SHP77 (cell line): ENCODE measurements at places on chromosomes 11 and 22.
A peak's percentile ranks its signal among the peaks of the same experiment; 100 is the strongest.

GRCh38 chr11:6269994-6270393 lies 10.4 kb downstream of the CCKBR start:
- DNase-seq: no peak

- DNase-seq: no peak
These were observed 15.8 kb upstream of the OMP start for GRCh38 chr11:77086521-77087472.

DNA sequence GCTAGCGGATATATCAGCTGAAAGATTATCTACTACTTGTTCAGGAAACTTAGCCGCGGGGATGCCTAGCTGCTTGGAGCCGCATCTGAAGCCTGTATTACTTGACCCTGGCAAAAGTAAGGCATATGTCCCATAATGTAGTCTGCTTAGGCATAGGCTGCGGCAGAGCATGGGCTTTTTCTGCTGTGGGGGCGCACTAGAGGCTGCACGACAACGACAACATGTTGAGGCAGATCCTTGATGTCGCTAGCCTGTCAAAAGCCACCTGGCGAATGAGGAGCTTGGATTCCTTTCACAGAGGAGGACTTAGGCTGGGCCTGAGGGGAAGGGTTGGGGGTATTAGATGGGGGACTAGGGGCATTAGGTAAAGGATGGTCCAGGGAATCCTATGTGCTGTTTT lies 1.1 kb upstream of the OR52N2 start:
- no peak for DNase-seq

GRCh38 chr11:40328890-40329614 lies 1130.4 kb downstream of the LRRC4C start:
- peak; percentile 21 for DNase-seq

GRCh38 chr22:16959345-16959930 lies 48.6 kb downstream of the GAB4 start:
- DNase-seq: no peak
